ENCODE measurements at places on chromosomes 16 and 17.

DNA sequence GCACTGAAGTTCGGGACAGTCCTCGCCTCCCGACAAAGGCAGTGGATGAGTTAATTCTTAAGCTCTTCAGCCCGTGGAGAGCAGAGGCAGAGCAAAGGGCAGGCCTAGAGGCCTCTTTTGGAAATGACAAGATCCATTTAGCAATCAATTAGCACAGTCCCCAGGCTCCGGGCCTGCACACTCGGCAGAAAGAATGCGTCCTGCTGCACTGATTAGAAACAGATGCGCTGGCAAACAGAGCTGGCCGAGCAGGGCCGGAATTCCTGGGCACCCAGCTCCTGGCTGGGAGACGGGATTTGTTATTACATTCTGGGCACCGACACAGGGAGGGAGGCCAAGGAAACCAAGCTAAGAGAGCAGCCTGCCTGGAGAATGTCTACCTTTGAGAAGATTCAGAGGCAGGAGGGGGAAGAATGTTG lies 162.9 kb downstream of the COPRS start:
- peaks cover 25% of the 10 kb centered on the region for H3K27me3 ChIP-seq
- H3K27ac ChIP-seq = no peak overlapping the region
- no peak overlapping the region for H3K4me3 ChIP-seq
- H3K36me3 ChIP-seq = no peaks in the 10 kb centered on the region

DNA sequence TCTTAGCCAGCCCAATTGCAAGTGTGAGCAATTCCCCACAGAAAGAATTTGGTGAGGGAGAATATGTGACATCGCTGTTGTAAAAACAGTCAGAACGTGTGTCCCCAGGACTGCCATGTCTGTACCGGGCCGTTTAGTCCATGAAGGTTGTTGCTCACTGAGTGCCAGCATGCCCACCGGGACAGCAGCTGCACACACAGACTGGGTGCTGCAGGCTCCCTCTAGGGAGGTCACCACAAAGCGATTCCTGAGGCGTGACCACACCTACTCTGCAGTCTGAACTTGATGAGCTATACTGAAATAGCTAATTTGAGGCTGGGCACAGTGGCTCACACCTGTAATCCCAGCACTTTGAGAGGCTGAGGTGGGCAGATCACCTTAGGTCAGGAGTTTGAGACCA lies 44.1 kb upstream of the ADORA2B start:
- H3K27me3 ChIP-seq = no peaks in the 10 kb centered on the region
- H3K27ac ChIP-seq = no peak overlapping the region
- peaks cover 6% of the 10 kb centered on the region for H3K4me1 ChIP-seq
- H3K36me3 ChIP-seq = peaks cover 3% of the 10 kb centered on the region

DNA sequence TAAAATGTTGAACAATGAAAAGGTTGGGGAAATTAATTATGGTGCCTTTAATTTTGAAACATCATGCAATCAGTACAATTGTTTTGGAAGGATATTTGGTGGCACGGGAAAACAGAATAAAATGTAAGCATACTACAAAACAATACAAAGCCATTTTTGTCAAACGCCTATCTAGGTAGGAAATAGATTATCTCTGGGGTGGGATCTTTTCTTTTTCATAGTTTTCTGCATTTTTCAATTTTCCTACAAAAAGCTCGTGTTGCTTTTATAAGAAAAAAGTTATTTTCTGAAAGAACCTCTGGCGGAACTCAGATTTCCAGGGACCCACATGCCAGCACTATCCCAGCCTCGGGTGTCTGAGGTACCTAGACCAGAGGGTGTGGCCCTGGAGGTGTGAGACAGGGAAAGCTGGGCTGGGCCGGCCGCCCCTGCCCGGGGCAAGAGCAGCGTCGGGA lies 961 bp upstream of the MAP3K3 start:
- peaks cover 7% of the 10 kb centered on the region for H3K36me3 ChIP-seq
- H3K27me3 ChIP-seq = no peaks in the 10 kb centered on the region
- H3K4me1 ChIP-seq = peaks cover 28% of the 10 kb centered on the region
- DNase-seq = no peak
- H3K4me3 ChIP-seq = peak overlapping the region; percentile 94

- H3K36me3 ChIP-seq = peaks cover 69% of the 10 kb centered on the region
- H3K4me1 ChIP-seq = no peaks in the 10 kb centered on the region
- H3K4me3 ChIP-seq = no peak overlapping the region
- DNase-seq = no peak
- H3K27ac ChIP-seq = no peak overlapping the region
- no peaks in the 10 kb centered on the region for H3K27me3 ChIP-seq
These were observed 26.8 kb downstream of the COG4 start for GRCh38 chr16:70496513-70496912.

DNA sequence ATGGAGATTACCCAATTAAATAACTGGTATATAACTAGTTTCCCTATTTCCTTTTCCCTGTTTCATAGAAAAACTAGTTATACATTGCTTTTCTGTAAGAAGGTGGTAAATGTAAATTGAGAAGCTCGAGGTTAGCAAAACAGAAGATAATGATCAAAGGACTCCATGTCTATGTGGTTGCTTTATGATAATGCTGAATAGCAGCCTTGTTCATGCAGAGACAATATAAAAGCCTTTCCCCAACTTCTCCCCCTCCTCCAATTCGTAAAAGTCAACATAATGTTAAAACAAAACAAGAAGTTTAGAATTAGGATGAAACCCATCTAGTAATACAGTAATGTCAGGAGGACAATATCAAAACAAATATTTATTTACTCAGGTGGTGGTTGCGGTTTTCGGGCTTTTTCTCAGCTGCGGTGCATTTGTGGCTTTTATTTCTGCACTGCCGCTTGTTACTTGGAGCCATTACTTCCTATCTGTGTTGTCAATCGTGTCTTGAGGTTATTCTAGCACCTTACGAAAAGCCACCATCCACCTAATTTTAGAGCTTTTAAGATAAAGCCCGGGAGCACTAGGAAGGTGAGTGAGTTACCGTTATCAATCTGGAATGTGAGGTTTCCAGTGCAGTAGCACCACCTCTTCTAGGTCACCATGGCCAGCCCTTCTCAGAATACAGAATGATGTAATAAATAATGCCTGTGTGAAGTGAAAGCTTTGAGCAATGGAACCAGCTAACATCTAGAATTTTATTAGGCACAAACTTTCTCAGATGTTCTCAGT lies 297.5 kb downstream of the CDH13 start:
- peak overlapping the region; percentile 78 for H3K4me3 ChIP-seq
- peak; percentile 51 for DNase-seq
- H3K4me1 ChIP-seq = peaks cover 27% of the 10 kb centered on the region
- no peaks in the 10 kb centered on the region for H3K27me3 ChIP-seq

DNA sequence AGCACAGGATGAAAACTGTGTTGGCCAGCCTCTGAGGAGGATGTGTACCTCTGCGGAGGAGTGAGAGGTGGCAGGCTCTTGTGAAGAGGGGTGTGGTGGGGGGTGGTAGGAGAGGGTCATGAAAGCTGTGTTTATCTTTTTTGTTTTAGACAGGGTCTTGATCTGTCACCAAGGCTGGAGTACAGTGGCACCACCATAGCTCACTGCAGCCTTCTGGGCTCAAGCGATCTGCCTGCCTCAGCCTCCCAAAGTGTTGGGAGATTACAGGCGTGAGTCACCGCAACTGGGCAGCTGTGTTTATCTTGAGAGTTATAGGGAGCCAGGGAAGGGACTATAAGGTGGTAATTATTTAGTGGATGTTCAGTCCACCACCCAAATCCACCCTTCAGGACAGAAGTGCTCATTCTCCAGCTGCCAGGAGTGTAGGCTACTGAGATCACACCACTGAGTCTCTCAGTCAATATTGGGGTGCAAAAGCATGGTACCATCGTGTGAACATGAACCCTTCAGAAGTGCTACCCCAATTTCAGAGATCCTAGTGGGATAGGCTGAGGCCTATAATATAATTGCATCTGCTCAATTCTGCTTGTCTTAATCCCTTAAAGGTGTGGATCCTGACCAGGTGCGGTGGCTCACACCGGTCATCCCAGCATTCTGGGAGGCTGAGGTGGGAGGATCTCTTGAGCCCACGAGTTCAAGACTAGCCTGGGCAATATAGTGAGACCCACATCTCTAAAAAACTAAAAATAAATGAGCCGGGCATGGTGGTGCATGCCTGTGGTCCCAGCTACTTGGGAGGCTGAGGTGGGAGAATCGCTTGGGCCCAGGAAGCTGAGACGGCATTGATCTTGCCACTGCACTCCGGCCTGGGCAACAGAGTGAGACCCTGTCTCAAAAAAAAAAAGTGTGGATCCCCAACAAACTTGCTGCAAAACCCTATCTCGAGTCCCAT lies 788 bp upstream of the EXOC3L1 start:
- no peak for DNase-seq
- peaks cover 26% of the 10 kb centered on the region for H3K4me1 ChIP-seq
- peak overlapping the region; percentile 89 for H3K4me3 ChIP-seq
- H3K27ac ChIP-seq = peak overlapping the region; percentile 94

DNA sequence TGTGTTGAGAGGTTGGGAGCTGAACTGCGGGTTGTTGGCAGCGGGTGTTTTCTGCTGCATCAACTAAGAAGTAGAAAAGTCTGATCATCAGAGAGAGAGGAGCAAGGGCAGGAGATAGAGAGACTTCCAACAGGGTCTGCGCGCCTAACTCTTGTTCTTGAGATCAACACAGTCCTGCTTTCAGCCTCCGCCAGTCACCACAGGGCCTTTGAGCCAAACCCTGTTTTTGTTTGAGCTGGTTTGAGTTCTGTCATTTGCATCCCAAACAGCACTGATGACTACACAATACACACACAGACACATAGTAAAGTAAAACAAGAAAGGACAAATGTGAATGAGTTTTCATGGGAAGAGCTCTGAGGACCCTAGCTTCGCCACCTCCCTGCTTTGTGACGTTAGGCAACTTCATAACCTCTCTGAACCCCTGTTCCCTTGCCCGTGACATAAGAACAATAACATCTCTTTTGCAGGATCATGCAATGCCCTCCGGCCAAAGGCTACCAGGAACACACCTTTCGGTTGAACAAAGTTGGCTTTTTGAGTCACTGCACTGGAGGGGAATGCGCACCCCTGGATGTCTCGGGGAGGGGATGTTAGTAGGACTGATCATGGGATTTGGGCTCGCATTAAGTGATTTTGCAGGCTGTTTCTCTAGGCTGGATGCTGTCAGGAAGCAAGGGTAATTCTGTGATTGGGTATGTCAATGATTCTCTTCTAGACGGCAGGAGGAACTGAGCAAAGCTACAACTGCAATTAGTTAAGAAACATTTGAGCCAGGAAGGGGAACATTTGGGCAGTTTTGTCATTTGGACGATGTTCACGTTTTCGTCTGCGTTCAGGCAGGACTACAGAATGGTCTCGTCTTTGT lies 92.3 kb downstream of the C16orf78 start:
- H3K4me1 ChIP-seq = peaks cover 29% of the 10 kb centered on the region
- H3K4me3 ChIP-seq = no peak overlapping the region
- DNase-seq = no peak

Data from effector memory CD8-positive, alpha-beta T cell (primary cell).